ENCODE measurements at places on chromosomes 16 and 17.

- no peak for DNase-seq
Observed at GRCh38 chr17:15963670-15964110, 18.8 kb downstream of the ADORA2B start.

GRCh38 chr16:14301169-14302030 lies 230.3 kb downstream of the MRTFB start:
- DNase-seq, result no peak

DNA sequence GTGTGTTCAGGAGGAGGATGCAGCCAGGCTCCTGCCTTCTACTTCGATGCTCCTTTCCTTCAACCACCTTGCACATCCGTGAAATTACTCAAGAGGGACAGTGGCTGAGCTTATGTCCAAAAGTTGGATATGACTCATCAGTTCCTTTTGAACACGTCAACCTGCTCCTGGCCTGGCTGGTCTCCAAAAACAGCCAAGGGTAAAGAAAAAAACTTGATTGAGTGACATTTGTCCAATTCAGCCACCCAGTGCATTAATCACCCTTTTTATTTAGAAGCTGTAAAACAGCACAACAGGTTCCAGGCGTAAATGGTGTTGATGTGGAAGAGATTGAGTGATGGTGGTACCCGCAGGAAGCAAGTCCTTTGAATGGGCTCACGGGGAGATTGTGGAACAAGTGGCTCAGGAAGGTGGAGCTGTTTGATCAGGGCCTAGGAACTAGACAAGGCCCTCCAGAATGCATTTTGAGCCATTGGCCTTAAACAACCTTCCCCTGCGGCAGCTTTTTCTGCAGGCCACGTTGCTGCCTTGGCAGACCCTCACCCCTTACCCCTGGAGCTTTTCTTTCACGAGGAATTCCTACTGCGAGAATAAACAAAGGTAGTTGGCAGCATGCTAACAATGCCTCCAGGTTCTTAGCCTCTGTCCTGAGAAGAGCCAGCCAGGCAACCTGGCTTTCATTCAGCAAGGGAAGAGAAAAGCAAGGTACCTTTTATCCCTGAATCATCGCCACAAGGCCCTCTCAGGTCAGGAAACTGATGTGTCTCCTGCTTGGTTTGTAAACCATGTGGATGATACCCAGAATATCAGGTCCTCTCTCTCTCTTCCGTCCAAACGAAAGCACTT lies 173.3 kb upstream of the CACNG5 start:
- no peak for DNase-seq

- DNase-seq, result no peak
Observed at GRCh38 chr17:32258383-32259140, 7.1 kb upstream of the RHBDL3 start.

DNA sequence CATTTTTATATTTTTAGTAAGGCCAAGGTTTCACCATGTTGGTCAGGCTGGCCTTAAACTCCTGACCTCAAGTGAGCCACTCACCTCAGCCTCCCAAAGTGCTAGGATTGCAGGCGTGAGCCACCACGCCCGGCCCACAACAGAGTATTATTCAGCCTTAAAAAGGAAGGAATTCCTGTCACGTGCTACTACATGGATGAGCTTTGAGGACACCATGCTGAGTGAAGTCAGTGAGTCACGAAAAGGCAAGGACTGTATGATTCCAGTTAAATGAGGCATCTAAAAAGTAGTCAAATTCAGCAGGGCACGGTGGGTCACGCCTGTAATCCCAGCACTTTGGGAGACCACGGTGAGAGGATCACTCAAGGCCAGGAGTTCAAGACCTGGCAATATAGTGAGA lies 9.7 kb downstream of the CSF3 start:
- no peak for DNase-seq

GRCh38 chr16:30355144-30355953 lies at the start of gene CD2BP2:
Gene CD2BP2, minus strand, starts transcription at chr16:30355308. Its CDS starts 627 bp downstream, at chr16:30354681.
- peak; percentile 95 for DNase-seq

- DNase-seq, result no peak
Observed at GRCh38 chr17:73743518-73744201, 99.4 kb upstream of the SDK2 start.

DNA sequence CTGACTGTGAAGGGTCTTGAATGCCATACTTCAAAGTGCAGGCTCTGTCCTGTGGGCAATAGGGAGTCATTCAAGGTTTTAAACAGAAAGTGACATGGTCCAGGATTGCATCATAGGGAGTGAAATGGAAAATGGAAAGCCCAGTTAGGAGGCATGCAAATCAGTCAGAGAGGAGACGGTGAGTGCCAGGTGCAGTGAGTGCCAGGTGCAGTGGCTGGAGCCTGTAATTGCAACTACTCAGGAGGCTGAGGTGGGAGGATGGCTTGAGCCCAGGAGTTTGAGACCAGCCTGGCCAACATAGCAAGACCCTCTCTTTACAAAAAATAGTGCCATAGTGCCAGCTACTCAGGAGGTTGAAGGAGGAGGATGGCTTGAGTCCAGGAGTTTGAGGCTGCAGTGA lies 35.2 kb upstream of the SIAH1 start:
- no peak for DNase-seq

DNA sequence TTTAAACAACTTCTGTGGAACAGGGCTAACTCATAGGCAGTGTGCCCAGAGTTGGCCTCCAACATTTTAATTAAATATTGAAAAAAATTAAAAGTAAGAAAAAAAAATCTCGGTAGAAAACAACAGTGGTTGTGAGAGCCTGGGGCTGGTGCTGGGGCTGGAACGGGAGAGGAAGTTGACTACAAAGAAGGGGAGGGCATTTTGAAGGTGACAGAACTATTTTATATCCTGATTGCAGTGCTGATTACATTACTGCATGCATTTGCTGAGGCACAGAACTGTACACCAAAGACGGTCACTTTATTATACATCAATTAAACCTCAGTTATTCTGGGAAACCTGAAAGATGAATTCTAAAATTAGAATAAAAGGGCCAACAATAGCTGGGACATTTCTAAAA lies 142.5 kb downstream of the PARN start:
- peak; percentile 34 for DNase-seq

GRCh38 chr16:10852948-10853347 lies 24.1 kb upstream of the CIITA start:
- DNase-seq, result no peak

GRCh38 chr17:17416400-17417360 lies 60.1 kb upstream of the MED9 start:
- DNase-seq, result peak; percentile 79

- DNase-seq, result no peak
Observed at GRCh38 chr16:59878479-59878878, 1144.4 kb upstream of the GOT2 start.

- DNase-seq, result no peak
Observed at GRCh38 chr17:60135951-60136666, 13.7 kb upstream of the CA4 start.

- peak; percentile 71 for DNase-seq
Observed at GRCh38 chr17:38798614-38799500, 499 bp downstream of the PIP4K2B start.

GRCh38 chr16:23294260-23294659 lies 7.8 kb upstream of the SCNN1B start:
- DNase-seq, result no peak

GRCh38 chr16:29745853-29746345 lies at the start of gene C16orf54:
Gene C16orf54, minus strand, starts transcription at chr16:29745990. Its CDS starts 1,039 bp downstream, at chr16:29744951.
- peak; percentile 88 for DNase-seq

GRCh38 chr17:43935204-43935925 lies 6.9 kb downstream of the PPY start:
- DNase-seq, result no peak

GRCh38 chr17:28956112-28956511 lies 4.8 kb upstream of the PHF12 start:
- DNase-seq, result no peak

Data from hematopoietic multipotent progenitor cell (in vitro differentiated cells).